ENCODE measurements at places on chromosomes 3 and 15.

GRCh38 chr3:18378218-18378617, 46.9 kb downstream of the SATB1 start:
- DNase-seq = no peak

DNA sequence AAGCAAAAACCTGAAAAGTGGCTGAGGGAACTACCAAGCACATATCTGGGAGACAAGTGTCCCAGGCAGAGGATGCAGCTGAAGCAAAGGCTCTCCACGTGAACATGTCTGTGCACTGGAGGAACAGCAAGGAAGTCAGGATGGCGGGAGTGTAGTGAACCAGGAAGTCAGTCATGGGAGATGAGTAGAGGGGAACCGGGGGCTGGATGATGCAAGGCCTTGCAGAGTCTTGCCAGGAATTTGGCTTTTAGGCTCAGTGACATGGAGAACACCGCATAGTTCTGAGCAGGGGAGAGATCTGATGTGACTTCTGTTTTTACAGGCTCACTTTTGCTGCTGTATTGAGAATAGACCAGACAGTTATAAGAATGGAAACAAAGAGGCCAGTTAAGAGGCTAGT, 19.0 kb downstream of the C2CD4A start:
- no peak for DNase-seq

GRCh38 chr15:46556010-46556409, 921.2 kb downstream of the SQOR start:
- DNase-seq = no peak

- DNase-seq = no peak
Measured at GRCh38 chr3:13801361-13802204, 78.3 kb downstream of the WNT7A start.

GRCh38 chr15:52527911-52528563, 643 bp downstream of the MYO5A start:
- DNase-seq = no peak

GRCh38 chr15:101490922-101491733, 1.6 kb upstream of the PCSK6 start:
- DNase-seq = no peak

DNA sequence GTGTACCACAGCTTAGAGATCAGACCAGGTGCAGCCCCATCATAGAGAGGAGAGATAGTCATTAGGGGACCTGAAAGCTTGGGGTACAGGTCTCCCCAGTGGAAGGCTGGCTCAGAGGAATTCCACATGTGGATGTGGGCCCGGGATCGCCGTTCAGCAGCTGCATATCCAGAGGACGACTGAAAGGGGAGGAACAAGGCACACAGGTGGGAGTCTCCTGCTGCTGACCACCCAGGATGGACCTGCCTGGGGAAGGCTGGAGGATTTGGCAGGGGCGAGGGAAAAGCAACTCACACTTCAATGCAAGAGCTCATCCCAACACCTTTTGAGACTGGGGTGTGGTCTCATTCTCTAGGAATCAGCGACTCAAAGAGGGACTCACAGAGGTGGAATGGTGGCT, 25.0 kb upstream of the MRPS22 start:
- DNase-seq = no peak

- no peak for DNase-seq
Measured at GRCh38 chr15:94745371-94745770, 514.0 kb downstream of the MCTP2 start.

- DNase-seq = no peak
Measured at GRCh38 chr15:89396723-89397652, 62.4 kb upstream of the POLG start.

- DNase-seq = no peak
Measured at GRCh38 chr15:84697236-84697990, 18.5 kb downstream of the SEC11A start.

GRCh38 chr3:101938262-101938847, 89.0 kb downstream of the NFKBIZ start:
- DNase-seq = no peak

DNA sequence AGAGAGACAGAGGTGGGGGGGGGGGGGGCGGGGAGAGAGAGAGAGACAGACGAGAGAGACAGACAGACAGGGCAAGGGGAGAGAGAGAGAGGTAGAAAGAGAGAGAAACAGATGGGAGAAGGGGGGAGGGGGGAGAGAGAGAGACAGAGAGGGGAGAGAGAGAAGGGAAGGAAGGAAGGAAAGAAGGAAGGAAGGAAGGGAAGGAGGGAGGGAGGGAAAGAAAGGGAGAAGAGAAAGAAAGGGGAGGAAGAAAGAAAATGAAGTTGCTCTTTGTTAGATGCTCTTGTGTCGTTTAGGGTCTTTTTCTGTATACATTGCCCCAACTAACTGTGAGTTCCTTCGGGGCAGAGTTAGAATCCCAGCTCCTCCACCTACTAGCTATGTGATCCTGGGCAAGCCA, 19.0 kb upstream of the EPHB3 start:
- DNase-seq = no peak

GRCh38 chr15:63035253-63035652, 7.3 kb upstream of the TPM1 start:
- no peak for DNase-seq

GRCh38 chr3:5349343-5349742, 161.8 kb downstream of the EDEM1 start:
- DNase-seq = no peak

DNA sequence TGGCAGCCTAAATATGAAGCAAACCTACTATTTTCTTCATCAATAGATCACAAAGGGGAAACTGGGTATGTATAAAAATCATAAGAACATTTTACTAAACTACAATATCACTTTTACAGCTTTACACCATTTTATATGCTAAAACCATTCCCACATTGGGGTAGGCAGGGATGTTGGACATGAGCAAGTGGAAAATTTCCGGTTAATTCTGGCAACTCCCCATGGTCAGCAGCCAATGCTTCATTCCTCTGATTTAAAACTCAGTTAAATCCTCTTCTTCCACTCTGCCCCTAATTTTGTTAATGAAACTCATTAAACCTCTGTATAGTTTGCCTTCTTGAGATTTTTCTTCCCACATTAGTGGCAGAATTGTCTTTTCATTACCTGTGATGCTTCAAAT, 552.5 kb upstream of the NECTIN3 start:
- no peak for DNase-seq

- no peak for DNase-seq
Measured at GRCh38 chr15:39312984-39313383, 267.9 kb upstream of the THBS1 start.

- no peak for DNase-seq
Measured at GRCh38 chr3:81352867-81353266, 408.6 kb downstream of the GBE1 start.

DNA sequence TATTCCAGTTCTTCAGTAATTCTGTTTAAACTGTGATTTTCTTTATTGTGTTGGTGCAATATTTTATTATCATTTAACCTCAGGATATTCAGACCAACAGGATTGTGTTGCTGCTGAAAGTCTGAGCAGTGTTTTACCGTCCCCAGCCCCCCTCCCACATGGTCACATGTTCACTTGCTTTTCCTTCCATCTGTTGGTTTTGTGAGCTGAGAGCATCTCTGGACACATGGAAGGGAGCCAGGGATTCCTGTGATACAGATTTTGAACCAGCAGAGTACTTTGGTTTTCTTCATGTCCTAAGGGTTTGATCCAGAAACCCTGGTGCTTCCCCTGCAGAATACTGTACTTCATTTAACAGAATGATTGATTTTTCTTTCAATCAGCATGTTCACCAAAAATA, 11.9 kb downstream of the ARRDC4 start:
- DNase-seq = no peak

- no peak for DNase-seq
Measured at GRCh38 chr3:118556983-118557382, 477.7 kb downstream of the IGSF11 start.

DNA sequence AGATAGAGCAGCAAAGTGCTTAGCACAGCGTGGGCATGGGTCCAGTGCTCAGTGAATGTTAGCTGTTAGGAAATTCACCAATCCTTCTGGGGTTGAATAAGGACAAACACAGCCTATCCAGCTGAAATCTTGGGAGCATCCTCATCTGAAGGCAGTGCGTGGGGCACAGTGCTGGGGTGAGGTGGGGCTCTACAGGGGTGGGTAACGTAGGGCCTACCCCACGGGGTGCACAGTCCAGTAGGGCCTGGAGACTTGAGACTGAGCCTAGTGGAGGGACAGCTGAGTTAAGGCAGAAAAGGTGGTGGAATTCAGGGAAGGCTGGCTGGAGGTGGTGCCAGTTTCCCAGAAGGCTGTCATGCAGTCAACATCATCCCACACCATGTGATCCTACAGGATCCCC, 73.0 kb downstream of the ISG20 start:
- DNase-seq = no peak

DNA sequence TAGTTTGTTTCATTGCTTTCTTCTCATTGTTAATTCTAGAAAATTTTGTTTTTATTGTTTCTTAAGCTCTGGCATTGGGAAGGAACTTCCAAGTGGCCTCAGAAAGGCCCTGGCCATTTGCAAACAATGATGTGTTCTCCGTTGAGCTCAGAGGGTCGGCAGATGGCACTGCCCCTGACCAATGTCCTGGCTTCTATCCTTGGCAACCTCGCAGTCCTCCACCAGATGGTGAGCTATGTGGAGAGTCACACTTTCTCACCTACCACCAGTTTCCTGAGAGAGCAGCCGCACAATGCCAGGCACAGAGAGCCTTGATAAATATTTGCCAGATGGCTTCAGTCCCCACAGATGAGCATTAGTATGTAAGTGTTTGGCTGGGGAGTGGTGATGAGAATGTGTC, 343.7 kb downstream of the EPHB1 start:
- no peak for DNase-seq

GRCh38 chr15:60571008-60571420, 92.1 kb upstream of the ICE2 start:
- no peak for DNase-seq

DNA sequence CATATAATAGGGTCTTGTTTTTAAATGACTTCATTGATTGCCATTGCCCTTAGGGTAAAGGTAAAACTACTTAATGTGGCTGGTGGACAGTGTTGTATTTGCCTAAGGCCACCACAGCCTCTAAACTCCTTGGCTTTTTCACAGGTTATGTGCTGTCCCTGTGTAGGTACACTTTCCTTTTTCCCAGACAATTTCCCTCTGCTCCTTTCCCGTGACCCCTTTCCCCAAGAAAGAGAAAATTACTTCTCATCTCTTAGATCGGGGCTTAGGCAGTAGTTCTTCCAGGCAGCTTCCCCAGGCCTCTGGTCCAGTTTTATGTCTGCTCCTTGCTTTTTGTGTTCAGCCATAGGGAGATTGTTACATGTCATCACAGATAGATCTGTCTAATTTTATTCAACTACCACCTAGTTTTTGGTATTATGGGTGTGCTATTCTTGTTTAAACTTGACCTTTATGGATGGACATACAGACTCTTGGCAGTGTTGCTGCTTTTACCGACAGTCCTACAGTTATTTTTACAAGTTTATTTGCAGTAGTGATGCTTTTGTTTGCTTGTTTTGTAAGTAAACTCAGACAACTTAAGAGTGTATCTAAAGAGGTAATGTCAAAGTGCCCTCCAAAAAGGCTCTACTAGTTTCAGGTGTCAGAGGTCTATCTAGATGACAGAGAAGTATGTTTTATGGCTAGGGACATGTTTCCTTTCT, 20.5 kb upstream of the SCAANT1 start:
- no peak for DNase-seq

DNA sequence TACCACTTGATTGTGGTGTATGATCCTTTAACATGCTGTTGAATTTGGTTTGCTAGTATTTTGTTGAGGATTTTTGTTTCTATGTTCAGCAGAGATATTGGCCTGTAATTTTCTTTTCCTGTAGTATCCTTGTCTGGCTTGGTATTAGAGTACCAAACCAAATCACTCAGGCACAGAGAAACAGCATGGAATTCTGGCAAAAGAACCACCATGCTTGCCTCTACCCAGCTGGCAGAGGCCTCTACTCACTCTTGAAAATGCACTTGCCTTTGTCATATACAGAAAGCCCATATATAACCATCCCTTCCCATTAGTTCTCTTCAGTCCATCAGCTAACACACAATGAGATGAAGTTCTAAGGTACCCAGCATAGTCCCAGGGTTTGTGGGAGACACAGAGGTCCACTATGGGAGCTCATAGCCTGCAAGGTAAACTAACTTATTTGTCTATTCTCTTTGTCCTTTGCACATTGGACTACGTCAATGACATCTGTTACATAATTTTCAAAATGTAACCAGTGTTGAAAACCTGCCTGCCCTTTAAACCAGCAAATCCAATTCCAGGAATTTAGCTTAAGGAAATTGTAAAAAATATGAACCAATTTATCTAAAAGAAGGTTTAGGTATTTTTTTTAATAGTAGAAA, 82.1 kb upstream of the POMGNT2 start:
- DNase-seq = no peak

- DNase-seq = no peak
Measured at GRCh38 chr3:23809840-23810342, 4.1 kb downstream of the UBE2E1 start.

- no peak for DNase-seq
Measured at GRCh38 chr3:47070770-47071169, 91.3 kb downstream of the NBEAL2 start.

Measured in retina (tissue), 1 donor.